Left renal cortex interstitium (tissue), 4 donors: ENCODE measurements at places on chromosomes 12 and 14. TPM values are rescaled to one million over a fixed set of nuclear protein-coding genes. Genes with fewer than 3 reads are reported as not detected.

GRCh38 chr12:113422030-113422885, at the start of gene SDSL:
Gene SDSL (plus strand): TSS chr12:113422380. CDS start chr12:113427983, 5,603 bp downstream.
- peak; percentile 60 for DNase-seq

DNA sequence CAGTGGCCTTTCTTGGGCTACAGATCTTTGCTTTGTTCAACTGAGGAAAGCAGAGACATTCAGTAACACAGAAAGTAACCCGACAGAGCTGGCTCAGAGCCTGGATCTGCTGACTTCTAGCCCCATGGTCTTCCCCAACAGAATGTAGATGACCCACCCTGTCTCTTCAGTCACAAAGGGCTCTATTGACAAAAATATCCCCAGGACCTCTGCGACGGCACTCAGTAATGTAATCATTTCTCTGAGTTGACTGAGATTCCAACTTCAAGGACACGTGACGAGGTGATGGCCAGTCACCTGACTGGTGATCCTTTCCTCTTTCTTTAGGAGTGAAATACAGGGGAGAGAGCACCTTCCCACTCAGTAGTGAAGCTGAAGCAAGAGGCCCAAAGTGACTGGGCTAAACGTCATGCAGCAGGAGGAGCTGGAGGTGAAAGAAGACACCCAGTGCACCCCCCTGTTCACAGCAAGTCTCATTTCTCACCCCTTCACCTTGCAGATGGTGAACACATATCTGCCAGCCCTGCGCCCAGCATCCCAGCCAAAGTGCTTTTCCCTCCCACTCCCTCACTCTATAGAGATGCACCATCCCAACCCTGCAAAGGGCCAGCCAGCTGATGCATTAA, 179.2 kb upstream of the EGLN3 start:
- no peak for DNase-seq

- no peak for DNase-seq
Measured at GRCh38 chr12:118238888-118239287, 103.0 kb downstream of the PEBP1 start.

DNA sequence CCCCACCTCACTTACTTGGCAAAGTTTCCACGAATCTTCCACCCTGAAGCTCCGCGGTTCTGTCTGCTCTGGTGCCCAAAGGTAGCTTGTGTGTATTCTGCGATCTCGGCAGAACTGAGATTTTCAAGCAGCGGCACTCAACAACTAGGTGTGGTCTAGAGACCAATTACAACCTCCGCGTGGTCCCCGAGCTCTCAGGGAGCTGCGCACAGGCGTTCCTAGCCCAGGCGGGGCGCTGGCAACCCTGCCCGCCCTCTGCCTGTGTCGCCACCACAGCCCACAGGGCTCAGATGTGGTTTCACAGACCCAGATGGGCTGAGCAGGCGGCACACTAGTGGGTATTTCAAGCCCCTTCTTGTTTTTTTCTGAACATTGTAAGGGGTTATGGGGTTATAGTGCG, 1.5 kb upstream of the DIABLO start:
- DNase-seq: no peak

GRCh38 chr12:51208016-51208660, 9.7 kb downstream of the POU6F1 start:
- no peak for DNase-seq

DNA sequence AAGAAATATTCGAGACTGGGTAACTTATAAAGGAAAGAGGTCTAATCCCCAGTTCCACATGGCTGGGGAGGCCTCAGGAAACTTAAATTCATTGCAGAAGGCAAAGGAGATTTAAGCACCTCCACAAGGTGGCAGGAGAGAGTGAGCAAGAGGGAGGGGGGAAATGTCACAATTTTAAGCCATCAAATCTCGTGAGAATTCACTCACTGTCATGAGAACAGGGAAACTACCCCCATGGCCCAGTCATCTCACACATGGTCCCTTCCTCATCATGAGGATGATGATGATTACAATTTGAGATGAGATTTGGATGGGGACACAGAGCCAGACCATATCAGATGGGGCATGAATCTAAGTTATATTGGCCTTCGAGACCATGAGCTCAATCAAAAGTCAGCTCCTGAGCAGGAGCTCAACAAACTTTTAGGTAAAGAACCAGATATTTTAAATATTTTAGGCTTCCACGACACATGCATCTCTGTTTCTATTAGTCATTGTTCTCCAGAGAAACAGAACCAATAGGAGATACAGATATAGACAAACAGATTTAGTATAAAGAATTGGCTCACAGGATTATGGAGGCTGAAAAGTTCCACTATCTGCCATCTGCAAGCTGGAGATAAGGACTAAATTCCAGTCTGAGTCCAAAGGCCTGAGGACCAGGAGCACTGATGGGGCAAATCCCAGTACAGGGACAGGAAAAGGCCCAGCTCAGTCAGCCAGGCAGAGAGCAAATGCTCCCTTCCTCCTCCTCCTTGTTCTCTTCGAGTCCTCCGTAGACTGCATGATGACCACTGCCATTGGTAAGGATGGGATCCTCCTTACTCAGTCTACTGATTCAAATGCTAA, 24.9 kb downstream of the DGLUCY start:
- DNase-seq: no peak

DNA sequence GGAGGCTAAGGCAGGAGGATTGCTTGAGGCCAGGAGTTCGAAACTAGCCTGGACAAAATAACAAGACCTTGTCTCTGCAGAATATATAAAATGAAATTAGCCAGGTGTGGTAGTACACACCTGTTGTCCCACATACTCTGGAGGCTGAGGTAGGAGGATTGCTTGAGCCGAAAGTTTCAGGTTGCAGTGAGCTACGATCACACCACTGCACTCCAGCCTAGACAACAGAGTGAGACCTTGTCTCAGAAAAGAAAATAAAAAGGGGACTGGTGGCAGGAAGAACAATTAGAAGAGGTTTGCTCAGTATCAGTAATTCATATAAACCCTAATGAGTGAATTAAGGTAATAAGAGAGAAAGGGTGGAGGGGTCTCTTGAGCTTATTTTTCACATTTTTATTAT, 8.0 kb downstream of the PSMA6 start:
- no peak for DNase-seq

- no peak for DNase-seq
Measured at GRCh38 chr14:60095781-60096450, 4.2 kb downstream of the PCNX4 start.

DNA sequence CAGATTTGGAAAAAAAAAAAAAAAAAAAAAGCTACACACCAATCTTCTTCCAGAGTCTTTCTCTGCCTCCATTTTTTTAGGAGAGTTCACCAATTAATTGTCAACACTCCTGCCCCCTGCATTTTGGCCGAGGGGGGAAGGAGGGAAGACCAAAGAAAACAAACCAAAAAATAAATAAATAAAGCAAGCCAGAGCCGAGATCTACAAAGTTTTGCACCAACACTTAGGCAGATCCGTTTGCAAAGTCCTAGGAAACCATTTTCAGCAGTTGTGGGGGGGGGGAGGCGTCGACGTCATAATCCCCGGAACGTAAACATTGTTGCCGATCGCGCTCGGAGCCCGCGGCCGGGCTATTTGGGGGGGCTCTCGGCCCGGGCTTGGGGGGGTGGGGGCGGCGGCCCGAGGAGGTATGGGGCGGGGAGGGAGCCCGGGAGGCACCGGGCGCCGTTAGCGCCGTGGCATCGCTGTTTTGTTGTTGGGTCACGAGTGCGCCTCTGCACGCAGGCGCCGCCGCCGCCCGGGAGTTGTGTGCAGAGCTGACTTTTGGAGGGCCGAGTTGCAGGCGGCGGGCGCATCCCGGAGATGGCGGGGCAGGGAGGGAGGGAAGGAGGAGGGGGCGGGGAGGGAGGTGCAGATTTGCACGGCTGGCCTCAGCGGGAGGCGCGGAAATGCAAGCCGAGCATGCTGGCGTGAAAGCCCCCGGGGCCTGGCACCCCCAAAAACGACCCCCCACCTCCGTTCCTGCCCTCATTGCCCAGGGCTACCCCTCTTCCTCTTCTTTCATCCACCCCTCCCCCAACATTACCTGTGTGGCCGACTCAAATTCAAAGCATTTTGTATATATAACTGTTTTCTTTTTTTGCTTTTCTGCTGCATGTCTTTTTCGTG, 598 bp downstream of the KDM2B start:
- DNase-seq: no peak

DNA sequence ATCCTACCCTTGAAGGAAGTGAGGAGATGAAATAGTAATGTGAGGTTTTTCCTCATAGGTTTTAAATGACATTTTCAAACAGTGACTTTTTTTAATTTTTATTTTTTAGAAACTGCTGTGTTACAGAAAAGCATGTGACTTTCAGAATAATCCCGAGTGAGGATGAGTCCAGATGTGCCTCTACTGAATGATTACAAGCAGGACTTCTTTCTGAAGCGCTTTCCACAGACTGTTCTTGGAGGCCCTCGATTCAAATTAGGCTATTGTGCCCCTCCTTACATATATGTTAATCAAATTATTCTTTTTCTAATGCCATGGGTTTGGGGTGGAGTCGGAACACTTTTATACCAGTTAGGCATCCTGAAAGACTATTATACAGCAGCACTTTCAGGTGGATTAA, 15.8 kb downstream of the PCNX4 start:
- DNase-seq: no peak

GRCh38 chr14:89315493-89316470, 101.3 kb downstream of the FOXN3 start:
- peak; percentile 69 for DNase-seq

DNA sequence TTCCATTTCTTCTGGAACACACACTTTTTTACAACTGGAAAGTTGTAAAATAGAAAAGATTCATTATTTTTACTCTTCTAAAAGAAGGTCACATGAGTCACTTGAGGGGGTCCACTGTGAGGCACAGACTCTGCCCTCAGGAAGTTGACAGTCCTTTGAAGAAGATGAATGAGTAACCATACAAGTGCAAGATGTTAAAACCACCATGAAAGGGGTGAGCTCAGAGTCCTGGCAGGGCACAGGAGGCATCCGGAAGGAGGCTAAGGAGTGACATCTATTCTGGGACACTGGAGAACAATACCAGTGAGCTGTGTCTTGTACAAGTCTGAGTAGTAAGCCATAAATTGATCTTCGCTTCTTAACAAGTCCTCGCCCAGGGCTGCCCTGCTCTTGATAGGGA, 126.0 kb upstream of the FRMD6 start:
- DNase-seq: no peak

- no peak for DNase-seq
Measured at GRCh38 chr14:89534902-89535685, 118.1 kb upstream of the FOXN3 start.

- DNase-seq: no peak
Measured at GRCh38 chr12:30144777-30145683, 361.3 kb upstream of the TMTC1 start.

DNA sequence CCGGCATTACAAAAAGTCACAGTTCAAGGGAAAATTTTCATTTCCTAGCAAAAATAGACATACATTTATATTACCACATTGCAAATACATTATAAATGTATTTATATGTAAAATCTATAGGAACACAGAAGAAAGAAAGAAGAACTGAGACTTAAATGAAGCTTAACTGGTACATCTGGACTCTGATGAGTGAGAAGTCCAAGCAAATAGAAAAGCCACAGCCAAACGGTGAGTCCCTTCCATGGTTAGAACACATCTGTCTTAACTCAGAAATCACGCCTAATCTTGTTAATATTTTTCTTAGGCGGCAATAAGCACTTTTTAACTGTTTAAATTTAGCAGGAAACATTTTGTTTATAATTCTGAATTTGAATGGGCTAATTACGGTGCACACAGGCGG, 9.4 kb upstream of the KLRB1 start:
- no peak for DNase-seq

- DNase-seq: no peak
Measured at GRCh38 chr12:104903648-104904423, 54.3 kb downstream of the SLC41A2 start.

DNA sequence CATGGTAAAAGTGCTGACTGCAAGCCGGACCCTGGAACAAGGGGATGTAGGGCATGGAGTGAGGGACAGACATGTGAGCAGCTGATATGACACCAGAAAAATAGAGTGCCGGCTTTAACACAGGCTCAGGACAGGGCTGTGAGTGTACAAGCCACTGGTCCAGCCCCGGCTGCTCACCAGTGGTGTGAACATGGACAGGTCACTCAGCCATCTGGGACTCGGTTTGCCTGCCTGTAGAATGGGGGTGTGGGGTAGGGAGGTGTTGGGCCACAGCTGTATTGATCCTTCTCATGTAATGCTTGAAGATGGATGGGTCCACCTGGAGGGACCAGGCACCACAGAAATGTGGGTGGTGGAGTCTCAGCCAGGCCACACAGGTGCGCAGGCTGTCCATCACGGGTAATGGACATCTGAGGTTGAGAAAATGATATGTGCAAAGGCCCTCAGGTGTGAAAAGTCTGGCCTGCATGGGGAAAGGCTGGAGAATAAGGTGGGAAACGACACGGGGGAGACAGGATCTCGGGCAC, 10.6 kb upstream of the KRT74 start:
- DNase-seq: no peak

DNA sequence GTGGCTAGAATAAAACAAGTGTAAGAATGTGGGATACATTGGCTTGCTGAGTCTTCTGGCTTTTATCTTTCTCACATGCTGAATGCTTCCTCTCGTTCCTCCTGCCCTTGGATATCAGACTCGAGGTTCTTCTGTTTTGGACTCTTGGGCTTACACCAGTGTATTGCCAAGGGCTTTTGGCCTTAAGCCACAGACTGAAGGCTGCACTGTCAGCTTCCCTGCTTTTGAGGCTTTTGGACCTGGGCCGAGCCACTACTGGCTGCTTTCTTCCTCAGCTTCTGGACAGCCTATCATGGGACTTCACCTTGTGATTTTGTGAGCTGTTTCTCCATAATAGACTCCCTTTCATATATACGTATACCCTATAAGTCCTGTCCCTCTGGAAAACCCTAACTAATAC, 300.9 kb upstream of the STXBP6 start:
- no peak for DNase-seq

DNA sequence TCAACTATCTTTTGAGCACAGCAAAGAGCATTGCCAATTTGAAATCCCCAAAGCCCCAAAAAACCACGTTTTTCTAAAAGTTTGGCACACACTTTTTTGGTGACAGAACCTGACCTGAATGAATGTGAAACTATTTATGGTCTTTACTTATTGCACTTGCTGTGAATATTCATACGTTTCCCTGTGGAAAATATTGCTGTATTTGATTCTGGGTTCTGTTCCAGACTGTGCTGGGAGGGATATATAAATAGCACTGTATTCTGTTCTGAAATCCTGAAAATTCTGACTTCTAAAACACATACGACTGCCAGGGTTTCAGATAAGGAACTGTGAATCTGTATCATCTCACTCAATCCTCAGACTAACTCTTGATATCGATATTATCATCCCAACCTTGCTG, 35.1 kb downstream of the NR1H4 start:
- DNase-seq: no peak

The RASSF9 gene
- 12.6 TPM for polyA plus RNA-seq

The CLEC7A gene
- 2.6 TPM for polyA plus RNA-seq

The HHIPL1 gene
- 2.6 TPM for polyA plus RNA-seq

The PLCZ1 gene
- polyA plus RNA-seq: 1.2 TPM

The KCNC2 gene
- 0.79 TPM for polyA plus RNA-seq

The ADCY6 gene
- polyA plus RNA-seq: 114 TPM

The SYCP3 gene
- polyA plus RNA-seq: 2.2 TPM

The NPAS3 gene
- polyA plus RNA-seq: 8.5 TPM

The OR4E2 gene
- not detected for polyA plus RNA-seq

The TAS2R20 gene
- polyA plus RNA-seq: 2.3 TPM
